ENCODE measurements at places on chromosomes 3 and 15.
A peak's percentile ranks its signal among the peaks of the same experiment; 100 is the strongest.

- DNase-seq: no peak
These were observed 30.7 kb upstream of the CBLB start for GRCh38 chr3:105899516-105899915.

GRCh38 chr15:63283126-63283525 is 5.7 kb downstream of the APH1B start:
- no peak for DNase-seq

GRCh38 chr15:63504247-63504978 is at the start of gene USP3:
Gene USP3, plus strand, starts transcription at chr15:63504593. Its CDS starts 147 bp downstream, at chr15:63504740.
- DNase-seq: peak; percentile 90

GRCh38 chr3:149362366-149362765 is 15.1 kb downstream of the TM4SF1 start:
- no peak for DNase-seq

DNA sequence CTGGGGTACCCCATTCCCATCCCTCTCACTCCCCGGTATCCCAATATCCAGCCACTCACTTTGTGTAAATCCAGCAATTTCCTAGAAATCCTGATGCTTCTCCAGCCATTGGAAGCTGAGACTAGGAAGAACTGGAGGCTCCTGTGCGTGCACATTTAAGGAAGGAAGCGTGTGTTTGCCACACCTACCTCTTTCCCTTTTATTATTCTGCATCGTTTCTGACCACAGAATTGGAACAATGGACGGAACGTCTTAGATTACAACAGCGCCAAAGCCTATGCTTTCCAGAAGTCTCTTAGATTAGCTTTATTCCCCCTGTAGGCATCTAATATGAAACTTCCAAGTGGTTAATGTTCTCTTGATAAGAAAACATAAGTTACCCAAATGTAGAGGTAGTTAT is 234.8 kb upstream of the TRIM42 start:
- no peak for DNase-seq

GRCh38 chr15:74200871-74201419 is 1.6 kb downstream of the STRA6 start:
- no peak for DNase-seq

GRCh38 chr3:176734146-176734545 is 463.1 kb downstream of the TBL1XR1 start:
- DNase-seq: no peak

DNA sequence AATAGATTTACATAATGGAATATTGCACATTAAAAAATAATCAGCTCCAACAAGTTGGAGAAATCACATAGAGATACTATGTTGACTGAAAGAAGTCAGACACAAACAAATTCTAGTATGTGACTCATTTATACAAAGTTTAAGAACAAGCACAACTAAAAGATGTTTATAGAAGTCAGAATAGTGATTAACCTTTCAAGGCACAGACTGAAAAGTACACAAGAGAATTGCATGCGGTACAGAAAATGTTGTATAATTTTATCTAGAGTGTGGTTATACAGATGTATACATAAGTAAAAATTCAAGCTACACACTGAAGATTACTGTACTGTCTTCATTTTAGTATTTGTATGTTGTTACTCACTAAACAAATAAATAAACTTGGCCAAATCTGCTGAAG is 19.3 kb upstream of the ATOSA start:
- no peak for DNase-seq

GRCh38 chr3:151297429-151297828 is 19.1 kb upstream of the P2RY14 start:
- DNase-seq: no peak

DNA sequence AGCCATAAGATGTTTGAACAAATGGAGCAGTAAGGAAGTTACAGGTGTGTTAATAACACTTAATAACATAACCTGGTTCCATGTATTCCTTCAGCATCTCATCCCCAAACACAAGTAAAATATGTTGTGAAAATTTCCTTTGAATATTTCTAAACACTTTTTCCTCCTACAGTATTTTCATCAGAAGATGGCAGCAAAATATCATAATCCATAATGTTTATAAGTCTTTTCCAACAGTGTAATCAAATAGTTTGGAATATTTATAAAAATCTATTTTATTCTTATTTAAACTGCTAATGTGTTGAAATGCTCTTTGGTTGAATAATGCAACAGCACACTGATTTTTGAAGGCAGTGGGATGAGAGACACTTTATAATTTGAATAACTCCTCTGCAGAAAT is 1020.5 kb downstream of the OTOL1 start:
- DNase-seq: no peak

- DNase-seq: peak; percentile 0
These were observed 742 bp downstream of the CAMKV start for GRCh38 chr3:49868862-49869466.

DNA sequence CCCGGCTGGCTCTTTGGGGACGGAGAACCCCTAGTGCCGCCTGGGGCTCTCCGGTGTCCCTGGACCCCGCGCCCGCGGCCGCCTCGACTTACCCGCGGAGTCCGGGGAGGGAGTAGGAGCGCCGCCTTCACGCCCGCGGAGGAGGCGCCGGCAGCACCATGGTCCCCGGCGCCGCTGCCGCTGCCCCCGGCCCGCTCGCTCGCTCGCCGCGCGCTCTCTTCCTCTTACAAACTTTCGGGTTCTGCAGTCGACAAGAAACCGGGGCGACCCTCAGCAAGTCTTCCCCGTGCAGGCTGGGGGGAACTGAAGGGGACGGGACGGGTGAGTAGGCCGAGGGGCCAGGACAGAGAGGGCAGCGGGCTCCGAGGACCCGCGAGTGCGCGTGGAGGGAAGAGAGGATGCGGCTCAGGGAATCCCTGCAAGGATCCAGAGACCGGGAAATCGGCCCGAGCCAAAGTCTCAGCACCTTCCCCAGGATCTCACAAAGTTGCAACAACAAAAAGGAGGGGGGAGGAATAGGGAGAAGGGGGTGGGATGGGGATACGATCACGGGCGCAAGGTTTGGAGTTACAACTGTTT is 2.0 kb downstream of the FOXP1 start:
- DNase-seq: no peak

GRCh38 chr15:66941791-66942190 is 123.6 kb upstream of the SMAD3 start:
- DNase-seq: no peak

- peak; percentile 87 for DNase-seq
These were observed 213.2 kb upstream of the PFN2 start for GRCh38 chr3:150183678-150184425.

- no peak for DNase-seq
These were observed 575.1 kb downstream of the EPHA3 start for GRCh38 chr3:89682556-89682955.

GRCh38 chr3:23481616-23482278 is 278.6 kb downstream of the UBE2E2 start:
- DNase-seq: no peak

DNA sequence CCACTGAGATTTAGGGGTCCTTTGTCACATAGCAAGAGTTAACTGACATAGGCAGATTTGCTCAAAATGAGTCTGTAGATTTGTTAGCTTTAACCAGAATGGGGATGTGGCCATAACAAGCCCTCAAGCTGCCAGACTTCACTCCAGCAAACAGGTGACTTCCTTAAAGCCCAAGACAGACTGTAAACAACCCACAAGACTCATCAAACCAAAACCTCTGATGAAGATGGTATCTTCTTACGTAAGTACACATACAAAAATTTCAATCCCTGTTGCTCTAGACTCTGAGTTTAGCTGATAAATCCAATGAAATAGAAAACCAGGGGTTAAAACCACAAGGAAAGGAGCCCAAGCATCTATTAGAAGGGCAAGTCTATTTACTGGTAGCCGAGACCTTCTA is 18.2 kb upstream of the ZBTB20 start:
- DNase-seq: no peak

- DNase-seq: no peak
These were observed 293.3 kb upstream of the RORA start for GRCh38 chr15:61522411-61522810.

GRCh38 chr3:29333576-29333975 is 52.7 kb downstream of the RBMS3 start:
- DNase-seq: no peak

GRCh38 chr3:156643729-156644389 is 30.5 kb upstream of the TIPARP start:
- DNase-seq: no peak

DNA sequence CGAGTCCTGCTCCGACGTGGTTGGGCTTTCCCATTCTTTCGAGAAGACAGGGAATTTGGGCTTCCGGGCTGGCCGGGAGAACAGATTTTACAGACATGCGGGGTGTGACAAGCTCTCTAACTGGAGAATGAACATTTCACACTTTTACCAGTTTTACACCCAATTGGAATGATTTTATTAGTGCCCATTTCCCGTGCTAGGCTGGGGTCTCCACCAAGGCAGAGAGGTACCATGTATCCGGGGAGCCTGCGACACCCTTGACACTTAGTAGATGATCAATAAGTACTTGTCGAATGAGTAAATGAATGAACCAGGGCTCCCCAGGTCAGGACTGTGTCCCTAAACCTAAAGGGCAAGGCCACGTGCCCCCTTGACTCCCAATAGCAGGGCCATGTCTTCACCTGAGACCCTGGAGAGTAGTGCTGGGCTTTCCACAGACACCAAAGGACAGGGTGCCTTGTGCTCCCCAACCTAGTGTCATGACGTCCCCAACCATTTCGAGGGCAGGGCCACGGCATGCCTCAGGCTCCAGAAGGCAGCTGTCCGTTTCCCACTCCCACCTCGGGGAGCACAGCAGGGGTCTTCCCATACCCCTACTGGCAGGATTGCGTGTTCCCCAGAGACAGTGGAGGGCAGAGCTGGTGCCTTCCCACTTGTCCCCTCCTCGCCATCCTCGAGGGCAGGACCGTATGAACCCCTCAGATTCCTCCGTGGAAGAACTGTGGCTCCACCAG is 679 bp upstream of the MYD88 start:
- no peak for DNase-seq

DNA sequence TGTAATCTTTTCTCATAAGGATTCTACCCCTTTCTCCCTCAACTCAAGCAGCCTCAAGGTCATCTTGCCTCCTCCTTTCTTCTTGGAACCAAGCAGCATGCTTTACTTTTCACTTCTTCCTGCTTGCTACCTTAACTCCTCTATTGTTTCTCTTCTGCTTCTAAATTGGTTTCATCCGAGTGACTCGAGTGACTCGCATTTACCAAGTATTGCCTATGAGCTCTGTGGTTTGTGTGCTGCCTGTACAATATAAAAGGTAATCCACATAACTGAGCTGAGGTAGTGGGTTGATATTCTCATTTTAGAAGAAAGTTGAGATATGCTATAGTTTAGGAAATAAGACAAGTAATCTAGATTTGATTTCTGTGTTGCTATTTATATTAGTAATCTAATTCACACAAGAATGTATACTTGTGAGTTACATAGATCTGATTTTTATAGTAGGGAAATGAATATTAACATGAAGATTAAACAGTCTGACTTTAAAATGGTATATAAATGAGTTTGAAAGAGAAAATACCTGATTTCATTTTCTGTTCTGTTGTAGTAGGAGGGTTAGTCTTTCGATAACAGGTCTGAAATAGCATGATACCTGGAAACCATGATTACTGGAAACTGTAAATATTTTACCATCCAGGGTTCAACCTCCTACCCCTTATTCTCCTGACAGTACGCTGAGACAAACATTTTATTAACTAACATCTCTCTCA is 5.5 kb downstream of the HHLA2 start:
- DNase-seq: no peak

GRCh38 chr3:153752405-153753027 is 368.7 kb upstream of the ARHGEF26 start:
- DNase-seq: peak; percentile 86

DNA sequence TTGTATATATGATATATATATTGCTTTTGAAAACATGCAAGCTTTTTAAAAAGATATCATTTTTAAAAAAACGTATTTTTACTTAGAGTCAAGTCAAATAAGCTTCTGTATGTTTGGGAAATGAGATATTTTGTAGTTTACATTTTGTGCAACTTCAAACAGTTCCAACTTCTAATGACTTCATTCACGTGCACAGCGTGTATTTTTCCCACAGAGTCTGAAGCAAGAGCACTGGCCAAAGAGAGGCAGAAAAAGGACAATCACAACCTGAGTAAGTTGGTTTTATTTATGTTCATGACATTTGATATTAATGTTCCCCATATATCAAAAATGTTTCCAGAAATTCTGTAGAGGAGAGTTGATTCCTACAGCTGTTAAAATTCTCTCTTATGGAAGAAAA is 47.9 kb upstream of the SAMMSON start:
- no peak for DNase-seq

DNA sequence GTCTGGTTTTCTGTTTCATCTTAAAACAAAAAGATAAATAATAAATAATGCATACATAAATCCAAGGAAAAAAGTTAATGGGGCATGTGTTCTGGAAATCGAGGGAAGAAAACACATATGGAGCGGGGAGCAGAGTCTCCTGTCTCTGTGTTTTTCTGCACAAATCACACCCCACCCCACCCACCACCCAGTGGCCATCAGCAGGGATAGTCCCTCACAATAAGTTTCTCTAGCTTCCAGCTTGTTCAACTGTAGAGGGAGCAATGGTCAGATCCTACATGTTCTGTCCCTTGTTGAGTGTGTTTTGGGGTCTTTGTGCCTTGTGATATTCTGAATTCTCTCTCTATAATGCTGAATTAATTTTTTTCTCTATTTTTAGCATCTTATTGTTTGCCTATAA is 26.8 kb upstream of the CHRNA7 start:
- DNase-seq: no peak

GRCh38 chr3:140134231-140134965 is 199.4 kb downstream of the CLSTN2 start:
- DNase-seq: no peak

- no peak for DNase-seq
These were observed 17.8 kb downstream of the MAP2K1 start for GRCh38 chr15:66404532-66404931.

- no peak for DNase-seq
These were observed 27.3 kb downstream of the VGLL3 start for GRCh38 chr3:86963611-86964010.

DNA sequence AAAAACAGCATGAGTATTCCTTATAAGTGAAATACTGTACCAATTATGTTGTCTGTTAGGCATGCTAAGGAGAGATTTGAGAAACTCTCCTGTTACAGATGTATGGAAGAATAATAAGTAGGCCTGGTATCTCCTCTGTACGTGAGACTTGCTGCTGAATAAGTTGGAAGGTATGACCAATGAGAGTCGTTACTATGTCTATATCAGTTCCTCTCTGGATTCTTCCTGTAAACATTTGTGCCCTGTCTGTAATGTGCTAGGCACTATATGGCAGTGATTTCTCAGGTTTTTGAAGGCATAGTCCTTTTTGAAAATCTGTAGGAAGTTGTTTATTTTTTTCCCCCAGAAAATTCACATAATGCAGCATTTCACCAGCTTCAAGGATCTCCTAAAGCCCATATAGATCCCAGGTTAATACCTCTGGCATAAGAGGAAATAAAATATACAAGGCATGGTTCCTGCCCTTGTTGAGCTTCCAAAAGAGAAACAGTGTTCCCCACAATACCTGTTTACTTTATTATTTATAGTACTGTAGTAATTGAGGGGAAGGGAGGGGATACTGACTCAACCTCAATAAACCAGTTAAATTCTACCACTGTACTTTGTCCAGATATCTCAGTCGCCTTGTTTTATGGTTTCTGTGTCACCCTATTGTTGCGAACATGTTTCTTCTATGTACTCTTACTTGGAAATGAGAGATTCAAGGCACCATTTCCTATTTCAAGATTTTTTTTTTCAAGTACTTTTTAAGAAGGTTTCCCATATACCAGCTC is 28.6 kb downstream of the MAP2K5 start:
- no peak for DNase-seq

Measured in NCI-H1092 treated with DMSO at 0.1 percent for 48 hours (cell line).